Right lung (tissue), 10 donors: ENCODE measurements at places on chromosomes 2 and 18.
A peak's percentile ranks its signal among the peaks of the same experiment; 100 is the strongest.

- no peak for DNase-seq
Observed at GRCh38 chr18:23737578-23737977, 48.3 kb downstream of the LAMA3 start.

DNA sequence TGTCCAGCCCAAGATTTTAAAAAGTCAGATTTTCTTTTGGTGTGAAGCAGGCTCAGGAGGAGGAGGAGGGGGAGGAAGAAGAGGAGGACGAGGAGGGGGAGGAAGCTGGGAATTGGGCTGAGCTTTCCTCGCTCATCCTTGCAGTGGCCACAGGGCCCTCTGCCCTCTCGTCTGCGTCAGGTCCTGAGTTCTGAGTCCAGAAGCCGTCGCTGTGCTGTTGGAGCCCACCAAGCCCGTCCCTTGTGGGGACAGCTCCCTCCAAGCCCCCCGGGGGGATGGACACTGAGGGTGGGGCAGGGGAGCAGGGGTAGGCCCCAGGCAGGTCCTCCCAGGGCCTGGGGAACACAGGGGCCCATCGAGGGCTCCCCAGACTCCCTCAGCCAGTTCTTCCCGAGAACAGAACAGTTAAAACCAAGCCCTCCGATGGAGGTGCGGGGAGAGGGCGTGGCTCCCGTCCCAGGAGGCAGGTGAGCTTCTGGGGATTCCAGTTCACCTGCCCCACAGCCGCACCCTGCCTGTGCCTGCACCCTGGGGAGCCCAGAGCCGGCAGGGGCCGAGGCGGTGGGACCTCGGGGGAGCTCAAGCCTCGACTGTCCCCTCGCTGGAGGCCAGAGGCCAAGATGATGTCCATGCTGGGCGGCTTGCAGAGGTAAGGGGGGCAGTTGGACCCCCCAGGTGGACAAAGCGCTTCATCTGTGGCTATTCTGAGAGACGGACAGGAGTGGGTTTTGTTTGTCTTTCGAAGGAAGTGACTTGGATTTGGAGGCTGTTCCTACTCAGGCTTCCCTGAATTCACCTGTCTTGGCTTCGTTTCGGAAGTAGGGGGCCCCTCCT lies at the start of gene GAL3ST2:
Gene GAL3ST2 (plus strand): TSS at position 487 of the 834 bp plus-strand sequence. CDS start 134 bp downstream, at position 621.
- no peak for DNase-seq

DNA sequence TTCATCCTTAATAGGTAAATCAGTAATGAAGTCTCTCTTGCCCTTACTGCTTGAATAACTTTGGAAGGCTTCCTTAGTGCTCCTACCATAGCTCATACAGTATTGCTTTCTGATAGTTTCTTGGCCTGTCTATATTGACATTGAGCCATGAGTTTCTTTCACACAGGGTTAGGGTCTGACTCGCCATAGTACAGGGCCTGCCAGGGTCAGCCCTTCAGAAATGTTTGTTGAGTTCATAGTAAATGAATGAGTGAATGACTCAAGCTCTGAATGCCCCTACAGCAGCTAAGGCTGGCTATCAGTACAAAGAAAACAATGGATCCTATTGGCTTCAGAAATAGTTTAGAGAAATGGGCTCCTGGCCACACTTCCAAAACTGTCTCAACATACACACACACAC lies 65.0 kb upstream of the LRATD1 start:
- no peak for DNase-seq

DNA sequence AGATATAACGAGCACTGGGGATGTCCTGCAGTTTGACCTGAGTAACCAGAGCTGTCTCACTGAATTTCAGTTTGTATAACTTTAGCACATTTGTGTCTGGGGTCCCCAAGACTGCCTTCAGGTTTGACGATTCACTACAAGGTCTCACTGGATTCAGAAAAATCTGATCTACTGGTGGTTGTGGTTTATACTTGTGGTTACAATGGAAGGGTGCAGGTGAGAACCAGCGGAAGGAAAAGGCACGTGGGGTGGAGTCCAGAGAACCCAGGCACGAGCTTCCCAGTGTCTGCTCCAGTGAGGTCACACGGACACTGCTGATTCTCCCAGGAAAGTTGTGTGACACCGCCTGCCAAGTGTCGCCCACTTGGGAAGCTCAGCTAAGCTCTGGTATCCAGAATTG lies 126.0 kb downstream of the ZNF236 start:
- no peak for DNase-seq

DNA sequence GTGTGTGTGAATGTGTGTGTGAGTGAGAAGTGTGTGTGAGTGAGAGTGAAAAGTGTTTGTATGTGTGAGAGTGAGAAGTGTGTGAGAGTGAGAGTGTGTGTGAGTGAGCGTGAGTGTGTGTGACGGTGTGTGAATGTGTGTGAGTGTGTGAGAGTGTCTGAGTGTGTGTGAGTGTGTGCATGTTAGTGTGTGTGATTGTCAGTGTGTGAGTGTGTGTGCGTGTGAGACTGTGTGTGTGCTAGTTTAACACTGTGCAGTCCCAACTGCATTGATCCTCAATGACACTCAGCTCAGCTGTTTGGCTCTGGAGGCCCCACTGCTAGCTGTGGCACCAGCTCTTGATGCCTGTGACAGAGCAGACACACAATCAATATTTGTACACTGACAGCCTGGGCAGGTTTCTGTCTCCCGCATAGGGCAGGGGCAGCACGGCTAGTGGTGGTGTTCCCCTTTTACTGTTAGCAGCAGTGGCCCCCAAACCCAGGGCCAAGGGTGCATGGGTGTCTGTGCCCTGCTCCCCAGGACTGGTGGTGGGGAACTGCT lies 135.0 kb downstream of the INHBB start:
- DNase-seq, result no peak

- no peak for DNase-seq
Observed at GRCh38 chr2:138537170-138537915, 35.8 kb downstream of the SPOPL start.

GRCh38 chr2:47091118-47091517 lies 64.0 kb downstream of the STPG4 start:
- no peak for DNase-seq

- DNase-seq, result no peak
Observed at GRCh38 chr2:102061962-102062795, 70.4 kb downstream of the IL1R2 start.

DNA sequence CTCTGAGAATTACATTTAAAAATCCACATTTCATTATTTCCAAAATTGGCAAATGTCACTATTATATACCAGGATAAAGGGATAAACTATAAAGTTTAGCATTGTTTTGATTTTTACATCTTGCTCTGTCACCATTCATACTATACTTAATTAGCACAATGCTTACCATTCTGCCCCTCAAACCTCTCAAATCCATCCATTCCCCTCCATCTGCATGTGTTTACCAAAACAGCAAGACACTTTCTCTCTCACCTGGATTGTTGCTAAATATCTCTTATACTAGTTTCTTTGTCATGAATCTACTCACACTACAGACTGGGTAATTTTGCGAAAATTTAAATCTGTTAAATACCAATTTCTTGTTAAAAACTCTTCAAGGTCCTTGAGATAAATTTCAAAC lies 496.1 kb downstream of the NR4A2 start:
- no peak for DNase-seq

GRCh38 chr2:68152681-68153347 lies 4.9 kb upstream of the PNO1 start:
- DNase-seq, result no peak

- DNase-seq, result no peak
Observed at GRCh38 chr2:68565858-68566257, 77.5 kb upstream of the PROKR1 start.

- no peak for DNase-seq
Observed at GRCh38 chr2:179850188-179850587, 11.2 kb downstream of the ZNF385B start.

DNA sequence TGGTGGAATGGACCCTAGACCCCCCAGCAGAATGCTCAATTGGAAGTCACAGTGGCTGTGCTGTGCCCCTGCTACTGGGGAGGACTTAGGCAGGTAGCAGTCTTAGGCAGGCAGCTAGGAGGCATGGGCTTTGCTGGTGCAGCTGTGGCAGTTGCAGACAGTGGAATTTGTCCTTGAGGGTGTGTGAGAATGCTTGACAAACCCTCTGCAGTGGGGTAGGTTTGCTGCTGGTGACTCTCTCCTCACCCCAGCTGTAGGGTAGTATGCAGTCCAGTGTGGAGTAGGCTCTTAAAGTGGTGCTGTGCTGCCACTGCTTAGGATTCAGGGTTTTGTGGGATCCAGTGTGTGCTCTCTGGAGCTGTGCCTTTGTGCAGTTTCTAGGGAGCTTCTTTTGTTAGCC lies 61.3 kb downstream of the NUP35 start:
- DNase-seq, result no peak

DNA sequence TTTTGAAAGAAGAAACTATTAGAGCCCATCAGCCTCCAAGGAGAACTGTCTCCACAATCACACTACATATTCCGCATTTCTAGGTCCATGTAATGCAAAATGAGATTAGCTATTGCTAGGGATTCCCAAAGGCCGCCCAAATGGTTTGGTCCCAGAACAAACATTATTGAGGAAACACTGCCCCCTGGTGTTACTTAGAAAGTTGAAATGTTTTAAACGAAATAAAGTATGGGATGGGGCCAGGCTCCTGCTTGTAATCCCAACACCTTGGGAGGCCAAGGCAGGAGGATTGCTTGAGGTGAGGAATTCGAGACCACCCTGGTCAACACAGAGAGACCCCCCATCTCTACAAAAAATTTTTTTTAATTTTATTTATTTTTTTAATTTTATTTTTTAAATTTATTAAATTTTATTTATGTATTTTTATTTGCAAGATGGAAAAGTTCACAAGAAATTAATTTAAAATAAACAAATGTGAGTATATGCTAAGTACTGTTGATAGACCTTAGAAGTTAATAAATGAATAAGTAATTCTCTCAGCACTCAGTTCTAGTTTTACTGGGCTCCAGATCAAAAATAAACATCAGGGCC lies 5.5 kb downstream of the NHEJ1 start:
- DNase-seq, result peak; percentile 65

GRCh38 chr18:29196307-29196706 lies 1019.4 kb upstream of the CDH2 start:
- DNase-seq, result no peak

DNA sequence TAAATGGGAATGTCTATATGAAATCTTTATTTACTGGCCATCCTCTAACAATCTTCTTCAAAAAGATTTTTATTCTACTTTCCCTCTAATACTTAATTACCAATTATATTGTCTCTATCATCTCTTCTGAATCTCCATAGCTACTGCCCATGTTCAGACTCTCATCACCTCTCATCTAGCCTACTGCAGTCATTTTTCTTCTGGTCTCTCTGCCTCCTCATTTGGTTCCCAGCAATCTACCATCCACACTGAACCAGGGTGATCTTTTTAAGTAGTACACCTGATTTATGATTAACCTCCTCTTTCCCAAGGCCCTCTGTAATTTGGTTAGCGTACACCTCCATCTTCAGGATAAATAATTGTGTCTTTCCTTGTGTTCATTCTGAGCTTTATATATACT lies 57.6 kb downstream of the NCKAP1 start:
- no peak for DNase-seq
